Stimulated activated CD8-positive, alpha-beta memory T cell treated with anti-CD3 and anti-CD28 coated beads, Interleukin-4, amount 100 ng/mL, for 1 hour (primary cell): ENCODE measurements at places on chromosomes 2 and 18.

- no peak for DNase-seq
Observed at GRCh38 chr18:44731530-44732237, 51.0 kb downstream of the SETBP1 start.

- DNase-seq = no peak
Observed at GRCh38 chr2:170180031-170180566, 2.2 kb downstream of the MYO3B start.

DNA sequence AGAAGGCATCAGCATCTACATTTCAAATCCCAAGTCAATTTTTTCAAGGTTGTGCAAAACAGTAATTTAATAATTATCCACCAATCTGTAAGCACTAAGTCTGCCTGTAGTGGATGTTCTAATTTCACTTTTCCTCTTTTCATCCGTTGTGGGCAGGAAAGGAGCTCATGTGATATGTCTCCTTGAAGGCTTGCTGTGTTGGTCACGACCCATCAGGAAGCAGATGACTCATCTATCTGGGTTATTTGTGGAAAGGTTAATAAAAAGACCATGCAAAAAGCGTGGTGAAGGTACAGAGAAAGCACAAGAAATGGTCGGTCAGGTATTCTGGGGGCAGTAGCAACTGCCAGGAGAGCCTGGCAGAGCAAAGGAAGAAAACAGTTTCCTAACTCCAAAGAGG is 476.7 kb upstream of the RAB6C start:
- no peak for DNase-seq

DNA sequence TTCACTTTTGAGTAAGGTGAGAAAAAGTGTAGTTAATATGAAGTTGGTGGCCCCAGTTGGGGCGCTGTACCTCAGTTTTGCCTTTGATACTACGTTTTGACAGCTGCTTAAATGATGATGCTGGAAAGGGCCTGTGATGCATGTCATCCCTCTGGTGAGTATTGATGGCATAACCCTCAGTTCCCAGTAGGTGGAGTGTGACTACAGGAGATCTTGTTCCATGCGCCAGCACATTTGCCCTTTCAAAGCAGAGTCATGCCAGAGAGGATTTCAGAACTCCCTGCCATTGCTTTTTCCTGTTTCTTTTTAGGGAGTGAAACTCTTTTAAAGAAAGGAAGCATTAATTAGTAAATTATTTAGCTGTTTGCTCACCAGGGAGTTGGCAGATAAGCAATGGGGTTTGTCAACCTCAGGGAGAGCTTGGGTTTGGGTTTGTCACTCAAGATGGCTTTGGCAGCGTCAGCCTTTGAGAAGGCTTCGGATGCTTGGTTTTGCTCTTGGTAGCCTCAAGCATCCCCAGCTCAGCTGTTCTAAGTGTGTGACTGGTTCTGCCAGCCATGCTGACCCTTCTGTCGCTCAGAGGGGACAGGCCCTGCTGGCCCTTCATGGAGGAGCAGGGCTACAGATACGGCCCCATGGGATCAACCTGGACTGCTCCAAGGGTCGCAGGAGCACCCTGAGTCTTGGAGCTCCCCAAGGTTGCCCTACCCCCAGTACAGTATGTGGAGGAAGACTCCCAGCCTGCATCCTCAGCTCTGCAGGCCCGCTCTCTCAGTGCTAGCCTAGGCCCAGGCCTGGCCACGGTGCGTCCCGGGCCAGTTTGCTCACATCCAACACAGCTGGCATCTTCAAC is 29.1 kb downstream of the ARMC9 start:
- DNase-seq = no peak

DNA sequence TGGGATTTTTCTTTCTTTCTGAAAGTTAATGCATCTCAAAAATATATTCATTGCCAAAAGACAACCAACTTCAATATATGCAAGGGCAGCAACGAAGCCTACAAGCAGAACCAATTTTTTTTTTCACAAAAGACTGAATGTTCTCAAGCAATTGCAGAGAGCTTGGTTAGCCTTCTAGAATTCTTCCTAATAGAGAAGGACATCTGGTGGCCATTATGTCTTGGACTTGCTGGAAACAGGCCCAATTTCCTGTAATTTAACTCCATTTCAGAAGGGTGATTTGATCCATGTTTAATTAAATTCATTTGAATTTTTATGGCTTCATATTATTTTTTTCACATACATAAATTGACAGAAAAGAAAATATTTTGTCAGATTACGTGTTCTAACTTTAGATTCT is 208.0 kb downstream of the TPGS2 start:
- DNase-seq = no peak

DNA sequence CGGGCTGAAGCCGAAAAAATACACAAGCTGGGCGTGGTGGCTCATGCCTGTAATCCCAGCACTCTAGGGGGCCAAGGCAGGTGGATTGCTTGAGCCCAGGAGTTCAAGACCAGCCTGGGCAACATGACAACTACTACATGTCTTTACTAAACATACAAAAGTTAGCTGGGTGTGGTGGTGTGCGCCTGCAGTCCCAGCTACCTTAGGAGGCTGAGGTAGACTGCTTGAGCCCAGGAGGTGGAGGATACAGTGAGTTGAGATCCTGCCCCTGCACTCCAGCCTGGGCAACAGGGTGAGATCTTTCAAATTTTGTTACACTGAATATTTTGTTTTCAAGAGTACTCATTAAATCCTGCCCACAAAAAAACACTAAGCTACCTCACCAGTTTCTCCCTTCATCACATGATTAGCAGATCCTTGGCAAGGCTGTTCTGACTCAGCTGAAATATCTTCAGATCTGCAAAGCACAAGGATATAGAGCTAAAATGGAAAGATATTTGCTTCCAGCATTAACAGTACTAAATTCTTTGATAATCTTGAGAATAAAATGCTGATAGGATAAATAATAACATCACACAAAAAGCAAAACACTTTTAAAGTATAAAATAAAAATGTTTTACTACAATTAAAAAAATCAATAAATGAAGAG is 28.2 kb upstream of the MCM6 start:
- DNase-seq = no peak

GRCh38 chr2:102147935-102148334 is 5.4 kb downstream of the IL1R1 start:
- DNase-seq = no peak

DNA sequence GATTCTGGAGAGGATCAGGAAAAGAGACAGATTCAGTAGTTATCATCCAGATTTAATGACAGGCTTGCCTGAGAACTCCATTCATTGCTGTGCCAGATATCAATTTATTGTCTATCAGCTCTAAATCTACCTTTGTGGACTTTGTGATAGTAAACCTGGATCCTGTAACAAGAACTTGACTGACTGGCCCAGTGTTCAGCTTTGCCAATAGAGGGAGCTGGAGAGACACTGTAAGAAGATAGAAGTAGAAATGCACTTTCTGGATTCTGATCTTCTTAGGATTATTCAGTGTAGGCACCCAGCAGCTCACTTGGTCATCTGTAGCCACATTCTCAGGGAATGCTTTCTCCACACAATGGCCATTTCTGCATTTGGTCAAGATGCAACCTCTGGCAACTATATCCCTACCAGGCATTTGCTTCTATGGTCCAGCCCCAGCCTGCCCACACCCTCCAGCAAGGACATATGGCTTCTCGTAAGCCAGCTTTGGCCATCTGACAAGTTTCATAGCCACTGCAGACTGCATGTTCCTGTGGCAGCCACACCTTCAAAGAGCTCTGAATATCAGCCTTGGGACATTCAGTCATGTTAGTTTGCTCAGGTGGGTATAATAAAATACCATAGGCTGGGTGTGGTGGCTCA is 6.1 kb upstream of the SERPINB8 start:
- peak; percentile 21 for DNase-seq

DNA sequence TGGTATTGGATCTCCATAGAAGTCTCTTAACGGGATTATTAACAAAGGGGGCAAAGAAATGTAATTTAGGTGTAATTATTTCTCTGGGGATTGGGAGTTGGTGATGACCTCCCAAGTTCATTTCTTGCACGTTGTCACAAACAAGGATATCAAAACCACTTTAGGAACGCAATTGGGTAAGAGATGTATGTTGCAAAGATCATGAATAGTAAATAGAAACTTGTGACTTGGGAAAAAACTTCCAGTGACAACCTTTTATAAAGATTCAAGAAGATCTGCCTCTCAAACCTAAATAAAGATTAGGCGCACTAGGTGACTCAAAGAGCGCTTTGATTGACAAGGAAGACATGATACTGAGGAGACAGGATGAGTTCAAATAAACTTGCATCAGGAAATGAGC is 127.8 kb upstream of the TRIB2 start:
- no peak for DNase-seq

- no peak for DNase-seq
Observed at GRCh38 chr2:152564754-152565551, 152.3 kb downstream of the PRPF40A start.

DNA sequence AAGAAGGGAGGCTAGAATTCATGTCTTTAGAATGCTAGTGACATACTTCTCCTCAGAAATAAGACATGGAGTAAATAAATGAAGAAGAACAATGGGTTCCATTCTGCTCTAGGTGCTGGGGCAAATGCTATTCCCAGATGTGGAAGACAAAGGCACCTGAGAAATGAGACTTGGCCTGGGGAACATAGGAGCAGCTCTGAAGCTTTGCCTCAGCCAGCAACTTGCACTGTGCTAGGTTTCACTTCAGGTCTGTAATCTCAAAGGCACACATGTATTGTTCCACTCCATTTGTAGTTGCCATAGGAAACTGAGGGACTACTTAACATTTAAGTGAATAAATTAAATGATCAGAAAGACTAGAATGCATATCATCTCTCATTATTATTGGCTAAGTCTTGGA is 538.9 kb upstream of the REG3G start:
- DNase-seq = no peak
